ENCODE measurements at places on chromosomes 12 and 14.

DNA sequence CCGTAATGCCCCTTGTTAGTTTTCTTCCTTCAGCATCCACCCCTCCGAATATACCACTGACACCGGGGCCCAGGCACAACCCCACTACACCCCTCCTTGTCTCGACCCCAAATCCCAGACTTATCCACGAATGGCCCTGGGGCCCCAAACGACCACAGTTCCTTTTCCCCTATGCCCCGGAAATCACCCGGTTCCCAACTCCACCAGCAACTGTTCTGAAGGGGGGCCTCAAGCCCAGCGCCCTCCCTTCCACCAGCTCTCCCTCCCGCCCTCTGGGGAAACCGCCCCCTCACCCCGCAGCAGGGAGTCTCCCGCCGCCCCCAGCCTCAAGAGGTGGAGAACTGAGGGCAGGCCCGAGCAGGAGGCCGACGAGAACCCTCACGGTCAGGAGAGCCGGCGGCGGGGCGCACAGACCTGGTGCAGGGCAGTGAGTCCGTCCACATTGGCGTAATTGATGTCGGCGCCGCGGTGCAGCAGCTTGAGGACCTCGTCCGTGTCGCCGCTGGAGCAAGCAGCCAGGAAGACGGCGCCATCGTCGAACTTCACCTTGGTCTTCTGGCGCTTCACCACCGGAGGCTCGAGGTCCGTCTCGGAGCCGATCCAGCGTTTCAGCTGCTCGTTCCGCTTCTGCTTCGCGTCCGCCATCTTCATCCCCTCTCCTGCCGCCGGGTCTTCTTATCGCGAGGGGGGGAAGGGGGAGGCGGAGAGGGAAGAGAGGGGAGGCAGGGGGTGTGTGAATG, 446 bp downstream of the PPP1R12A start:
- peak; percentile 13 for DNase-seq

- no peak for DNase-seq
Observed at GRCh38 chr12:32756476-32757066, 874 bp upstream of the YARS2 start.

DNA sequence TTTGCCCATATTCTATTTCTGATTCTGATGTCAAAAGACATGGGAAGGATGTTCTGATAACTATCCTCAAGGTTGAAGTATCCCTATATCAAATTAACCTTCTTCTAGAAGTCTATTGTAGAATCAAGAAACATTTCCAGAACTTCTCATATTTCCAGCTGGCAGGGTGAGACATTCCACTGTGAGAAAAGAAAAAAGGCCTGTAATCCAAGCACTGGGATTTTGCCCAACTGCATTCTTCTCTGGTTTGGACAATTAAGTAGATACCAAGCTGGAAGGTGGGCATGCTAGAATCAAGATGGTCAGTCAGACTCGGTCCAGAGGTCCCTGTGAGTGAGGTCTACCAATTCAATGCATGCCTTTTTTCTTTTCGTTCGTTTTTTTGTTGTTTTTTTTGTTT, 60.9 kb downstream of the MAP3K9 start:
- DNase-seq, result no peak

GRCh38 chr12:111369496-111370220, 763 bp upstream of the PHETA1 start:
- DNase-seq, result no peak

DNA sequence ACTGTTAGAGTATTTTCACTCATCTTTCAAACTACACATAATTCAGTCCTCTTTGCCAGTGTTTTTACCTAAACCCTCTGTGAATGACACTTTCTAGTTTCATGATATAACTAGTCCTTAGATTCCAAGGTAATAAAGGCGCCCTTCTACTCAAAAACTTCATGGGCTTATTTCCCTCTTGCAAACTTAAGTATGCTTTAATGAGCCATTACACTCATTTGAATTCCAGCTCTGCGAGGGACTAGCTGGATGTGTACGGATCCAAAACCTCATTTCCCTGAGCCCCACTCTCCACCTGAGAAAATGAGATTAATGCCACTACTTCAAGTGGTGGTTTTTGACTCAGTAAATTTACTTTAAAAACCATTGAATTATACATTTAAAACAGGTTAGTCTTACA, 141.1 kb downstream of the NDUFA12 start:
- DNase-seq, result no peak

Data from stimulated activated CD4-positive, alpha-beta T cell treated with anti-CD3 and anti-CD28 coated beads, Interleukin-15, amount 100 ng/mL, for 1 hour (primary cell).